ENCODE measurements at places on chromosomes 4 and X.

DNA sequence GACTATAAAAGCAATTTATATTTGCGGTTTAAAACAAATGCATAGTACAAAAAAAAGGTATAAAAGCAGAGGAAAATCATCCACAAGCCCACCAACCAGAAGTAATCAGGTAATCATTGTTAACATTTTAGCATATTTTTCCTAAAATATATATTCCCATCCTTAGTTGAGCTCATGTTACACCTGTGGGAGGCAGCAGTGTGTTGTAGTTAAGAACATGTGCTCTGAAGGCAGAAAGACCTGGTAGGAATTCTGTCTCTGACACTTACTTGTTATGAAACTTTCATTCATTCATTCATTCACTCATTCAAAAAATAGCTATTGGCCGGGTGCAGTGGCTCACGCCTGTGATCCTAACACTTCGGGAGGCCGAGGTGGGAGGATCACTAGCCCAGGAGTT lies 15.4 kb upstream of the CDKL5 start:
- DNase-seq = no peak

DNA sequence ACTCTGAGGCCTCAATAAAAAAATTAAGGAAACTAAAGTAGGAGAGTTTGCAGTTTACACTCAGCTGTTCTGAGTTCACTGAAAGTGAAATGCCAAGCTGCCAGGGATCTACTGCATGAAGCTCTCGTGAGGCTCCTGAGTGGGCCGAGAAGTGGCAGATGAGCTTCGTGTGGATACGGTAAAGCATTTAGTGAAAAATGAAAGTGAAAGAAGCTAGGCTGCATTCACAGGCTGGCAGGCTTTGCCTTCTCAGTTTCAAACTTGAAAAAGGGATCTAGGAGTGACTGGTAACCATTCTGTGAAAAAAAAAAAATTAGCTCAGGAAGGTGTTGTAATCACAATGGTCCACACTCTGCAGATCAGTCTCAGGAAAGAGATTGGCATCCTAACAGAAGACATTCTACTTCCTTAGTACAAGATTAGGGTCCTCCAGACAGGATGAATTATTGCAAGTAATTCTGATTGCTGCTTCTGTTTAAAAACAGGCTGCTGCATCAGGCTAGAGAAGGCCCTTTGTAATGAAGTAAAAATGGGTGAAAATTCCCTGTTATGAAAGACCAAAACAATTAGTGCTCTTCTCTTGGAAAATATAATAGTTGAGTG lies 679.9 kb downstream of the RPA4 start:
- DNase-seq = peak; percentile 59

DNA sequence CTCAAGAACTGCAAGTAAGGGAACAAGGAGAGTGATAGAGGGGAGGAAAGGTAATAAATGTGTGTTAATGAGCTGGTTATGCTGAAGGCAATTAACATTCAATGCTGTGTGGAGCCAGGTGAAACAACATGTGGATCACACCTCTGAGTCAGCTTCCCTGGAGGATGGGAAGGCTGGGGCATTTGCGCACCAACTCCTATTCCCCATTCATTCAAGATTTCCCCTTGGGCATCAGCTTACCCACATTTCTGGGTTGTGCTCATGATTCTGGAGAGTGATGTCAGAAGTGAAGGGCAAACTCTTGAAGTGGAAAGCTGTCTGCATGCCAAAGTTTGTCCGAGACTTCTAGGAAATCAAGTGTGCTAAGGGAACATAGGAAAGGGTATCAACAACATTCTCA lies 461.4 kb downstream of the MID1IP1 start:
- DNase-seq = peak; percentile 32

GRCh38 chr4:81348086-81348777 lies 123.5 kb downstream of the RASGEF1B start:
- DNase-seq = no peak

- no peak for DNase-seq
Measured at GRCh38 chr4:80495865-80496264, 160.3 kb downstream of the CFAP299 start.

DNA sequence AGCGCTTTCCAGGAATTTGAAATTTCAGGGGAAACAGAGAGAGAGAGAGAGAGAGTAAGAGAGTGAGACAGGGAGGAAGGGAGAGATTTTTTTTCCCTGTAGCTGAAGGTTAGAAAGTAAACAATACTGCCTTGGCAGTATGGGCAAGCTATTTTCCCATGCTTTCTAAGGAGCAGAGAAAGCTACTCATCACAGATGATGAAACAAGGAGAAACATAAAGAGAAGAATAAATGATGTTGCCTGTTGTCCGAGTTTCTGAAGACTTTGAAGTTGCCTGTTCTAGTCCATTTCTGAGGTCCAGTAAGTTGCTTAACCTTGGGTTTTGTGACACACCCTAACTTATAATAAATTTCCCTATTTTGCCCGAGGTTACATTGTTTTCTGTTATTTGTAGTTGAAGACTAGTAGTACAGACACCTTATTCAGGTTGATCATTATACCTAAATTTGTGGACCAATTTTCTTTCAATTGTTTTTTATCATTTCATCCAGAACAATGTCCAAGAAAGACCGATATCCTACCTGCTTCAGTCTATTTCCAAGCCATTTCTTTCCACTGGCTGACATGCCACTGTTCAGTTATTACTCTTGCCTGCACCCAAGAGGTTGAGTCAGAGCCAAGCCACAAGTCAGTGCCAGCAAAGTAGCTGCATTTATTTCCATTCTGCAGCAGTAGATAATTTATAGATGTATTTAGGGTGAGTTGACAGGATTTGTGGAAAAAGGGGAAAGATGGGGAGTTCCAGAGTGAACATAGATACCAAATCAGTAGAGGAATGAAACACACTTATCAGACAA lies 49.7 kb upstream of the SLC16A2 start:
- DNase-seq = no peak

DNA sequence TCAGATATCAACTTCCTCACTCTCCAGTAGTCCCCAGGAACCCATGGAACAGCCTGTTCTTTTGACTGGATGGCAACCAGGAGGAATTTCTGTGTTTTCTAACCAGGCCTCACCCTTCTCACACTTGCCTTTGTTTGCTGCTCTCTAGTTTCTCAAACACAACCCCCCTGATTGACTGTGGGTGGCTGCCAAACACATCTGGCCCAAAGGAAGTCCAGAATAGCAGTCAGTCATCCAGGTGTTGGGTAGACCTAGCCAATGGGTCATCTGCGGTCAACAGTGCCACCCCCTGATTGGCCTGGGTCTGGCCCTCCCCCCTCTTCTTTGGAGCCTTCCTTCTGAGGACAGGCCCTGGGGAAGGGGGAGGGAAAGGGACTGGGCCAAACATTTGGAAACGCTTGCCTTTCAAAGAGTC lies 53.7 kb downstream of the MSX1 start:
- no peak for DNase-seq

- DNase-seq = no peak
Measured at GRCh38 chr4:98780926-98781325, 122.5 kb upstream of the TSPAN5 start.

- peak; percentile 74 for DNase-seq
Measured at GRCh38 chr4:48779095-48779997, 733 bp downstream of the FRYL start.

GRCh38 chr4:38055566-38055965 lies 95.4 kb downstream of the PTTG2 start:
- DNase-seq = no peak

DNA sequence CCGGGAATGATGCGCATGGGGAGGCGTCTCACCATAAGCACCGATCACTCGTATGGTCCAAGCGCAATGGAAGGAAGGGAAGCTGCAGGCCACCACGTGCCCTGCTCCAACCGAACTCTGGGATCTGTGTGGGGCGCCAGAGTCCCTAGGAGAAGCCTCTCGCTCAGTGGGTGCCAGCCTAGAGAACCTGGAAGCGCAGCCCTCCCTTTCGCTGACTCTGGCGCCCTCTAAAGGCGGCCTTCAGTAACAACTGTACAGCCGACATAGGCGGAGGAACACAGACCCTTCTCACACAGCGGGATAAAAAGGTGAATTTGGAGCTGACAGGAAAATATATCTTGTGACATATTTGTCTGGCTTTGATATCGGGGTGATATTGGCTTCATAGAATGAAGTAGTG lies 76.0 kb downstream of the INTS6L start:
- peak; percentile 58 for DNase-seq

- DNase-seq = peak; percentile 90
Measured at GRCh38 chrX:40169193-40170101, 71.7 kb upstream of the BCOR start.

DNA sequence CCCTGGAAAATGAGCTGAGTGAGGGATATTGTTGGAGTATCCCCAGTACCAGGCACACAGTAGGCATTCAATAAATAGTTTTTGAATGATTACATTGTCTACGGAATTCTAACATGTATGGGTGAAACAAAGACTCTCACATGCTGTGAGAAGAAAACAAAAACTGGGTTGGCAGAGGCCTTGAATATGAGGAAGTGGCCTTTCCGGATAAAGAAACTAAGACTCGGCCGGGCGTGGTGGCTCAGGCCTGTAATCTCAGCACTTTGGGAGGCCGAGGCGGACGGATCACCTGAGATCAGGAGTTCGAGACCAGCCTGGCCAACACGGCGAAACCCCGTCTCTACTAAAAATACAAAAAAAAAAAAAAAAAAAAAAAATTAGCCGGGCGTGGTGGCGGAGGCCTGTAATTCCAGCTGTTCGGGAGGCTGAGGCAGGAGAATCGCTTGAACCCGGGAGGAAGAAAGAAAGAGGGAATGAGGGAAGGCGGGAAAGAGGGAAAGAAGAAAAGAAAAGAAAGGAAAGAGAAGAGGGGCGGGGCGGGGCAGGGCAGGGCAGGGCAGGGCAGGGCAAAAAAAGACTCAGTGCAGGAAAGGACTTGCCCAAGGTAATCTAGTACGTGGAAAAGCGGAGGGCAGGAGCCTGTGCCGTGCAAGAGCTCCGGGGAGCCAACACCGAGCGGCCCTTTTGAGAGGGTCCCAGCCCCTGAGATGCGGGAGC lies 689 bp upstream of the TMA16 start:
- DNase-seq = peak; percentile 25

- no peak for DNase-seq
Measured at GRCh38 chr4:9988933-9989332, 32.4 kb downstream of the SLC2A9 start.

- no peak for DNase-seq
Measured at GRCh38 chrX:2432298-2432863, 68.4 kb downstream of the DHRSX start.

DNA sequence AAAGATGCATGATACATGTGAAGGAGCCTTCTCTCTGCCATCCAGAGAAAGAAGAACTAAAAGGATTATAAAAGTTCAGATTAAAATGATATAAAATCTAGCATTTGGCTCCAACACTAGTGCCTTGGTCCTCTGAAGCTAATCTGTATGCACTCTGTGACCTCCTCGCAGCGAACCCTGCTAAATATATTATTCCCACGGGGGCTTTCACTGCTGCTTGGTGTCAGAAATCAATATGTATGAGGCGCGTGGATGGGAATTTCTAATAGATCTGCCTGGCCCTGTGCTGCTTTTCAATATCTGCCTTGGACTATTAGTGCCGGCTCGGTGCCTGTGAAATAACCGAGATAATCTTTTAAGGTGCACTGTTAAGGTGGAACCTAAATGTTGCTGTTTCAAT lies 69.7 kb downstream of the CXXC4 start:
- no peak for DNase-seq

GRCh38 chr4:77430847-77431246 lies 174.8 kb upstream of the CXCL13 start:
- no peak for DNase-seq

DNA sequence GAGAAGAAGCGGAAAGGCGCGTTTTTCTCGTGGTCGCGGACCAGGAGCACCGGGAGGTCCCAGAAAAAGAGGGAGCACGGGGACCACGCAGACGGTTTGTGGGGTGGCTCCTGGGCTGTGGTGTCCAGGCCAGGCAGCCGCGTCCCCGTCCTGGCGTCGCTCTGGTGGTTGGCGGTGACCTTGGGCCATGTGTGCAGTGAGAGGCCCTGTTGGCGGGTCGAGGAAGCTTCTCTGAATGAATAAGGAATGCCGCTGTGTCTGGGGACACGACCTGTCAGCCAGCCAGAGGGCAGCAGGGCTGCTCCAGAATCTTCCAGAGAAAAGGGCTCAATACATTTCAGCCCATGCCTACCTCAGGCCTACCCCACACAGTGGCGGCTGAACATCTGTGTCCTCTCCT lies 24.3 kb upstream of the HGFAC start:
- DNase-seq = no peak

DNA sequence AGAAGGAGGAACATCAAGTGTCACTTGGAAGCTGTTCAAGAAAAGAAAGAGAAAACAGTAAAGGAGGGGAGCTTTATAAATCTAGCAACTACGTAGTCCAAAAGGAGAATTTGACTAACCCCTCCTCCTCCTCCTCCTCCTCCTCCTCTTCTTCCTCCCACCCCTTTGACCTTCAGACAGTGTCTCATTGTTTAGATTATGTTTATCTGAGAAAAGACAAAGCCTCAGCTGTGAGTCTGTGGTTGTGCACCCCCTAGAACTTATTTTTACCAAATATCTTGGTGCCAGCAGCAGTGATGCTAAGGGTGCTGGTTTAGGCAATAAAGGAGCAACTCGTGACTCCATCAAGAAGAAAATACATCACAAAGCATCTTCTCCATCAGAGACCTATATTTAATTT lies 68.9 kb upstream of the BMP2K start:
- no peak for DNase-seq

DNA sequence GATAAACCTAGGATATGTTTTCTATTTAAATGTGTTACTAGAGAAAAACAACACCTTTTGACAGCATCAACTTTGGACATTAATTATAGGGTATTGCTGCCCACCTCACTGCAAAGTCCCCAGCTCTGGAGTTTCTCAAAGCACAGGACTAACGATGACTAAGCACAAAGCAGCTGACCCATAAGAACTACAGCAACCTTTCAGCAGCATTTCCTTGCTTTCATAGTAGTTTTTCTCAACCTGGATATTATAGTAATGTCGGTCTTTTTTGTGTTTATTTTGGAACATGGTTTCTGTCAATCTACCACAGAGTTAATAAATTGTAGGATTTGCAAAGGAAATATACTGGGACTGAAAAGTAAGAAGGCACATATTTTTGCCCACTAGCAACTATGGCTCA lies 21.5 kb downstream of the HHIP start:
- no peak for DNase-seq

DNA sequence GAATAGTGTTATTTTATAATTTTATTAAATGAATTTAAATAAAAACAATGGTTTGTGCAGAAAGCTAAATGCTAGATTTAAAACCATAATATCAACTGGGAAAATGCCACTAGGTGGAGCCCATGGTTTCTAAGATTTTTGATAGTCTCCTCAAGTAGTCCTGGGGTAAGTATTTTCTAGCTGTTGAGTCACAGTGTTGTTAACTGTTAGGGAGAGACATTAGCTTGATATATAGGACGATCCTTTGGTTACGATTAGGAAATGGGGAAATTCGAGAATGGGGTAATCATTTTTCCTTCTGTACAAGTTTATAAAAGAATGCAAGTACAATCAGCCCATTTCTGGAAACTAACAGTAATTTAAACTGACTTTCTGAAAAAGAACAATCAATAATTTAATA lies 378.4 kb downstream of the ANKRD50 start:
- no peak for DNase-seq

- no peak for DNase-seq
Measured at GRCh38 chrX:102975016-102975415, 37.9 kb downstream of the RAB40AL start.

- no peak for DNase-seq
Measured at GRCh38 chr4:98610431-98610830, 48.0 kb downstream of the TSPAN5 start.
